ENCODE measurements at places on chromosomes 5 and 9.

DNA sequence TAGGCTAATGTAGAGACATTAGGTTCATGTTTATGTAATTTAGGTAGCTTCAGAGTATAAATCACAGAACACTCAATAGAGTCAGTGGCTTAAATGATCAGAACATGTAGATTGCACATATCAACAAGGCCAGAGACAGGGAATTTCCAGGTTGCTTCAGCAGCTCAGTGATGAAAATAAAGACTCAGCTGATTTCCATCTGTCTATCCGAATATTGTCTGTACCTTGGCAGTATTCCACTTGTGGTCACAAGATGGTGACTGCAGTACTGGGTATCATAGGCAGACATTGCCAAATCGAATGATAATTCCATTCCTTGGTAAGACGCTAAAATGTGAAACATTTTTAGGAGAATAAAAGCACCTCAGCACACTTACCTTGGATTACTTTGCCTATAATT, 702.2 kb downstream of the MAT2B start:
- no peak for DNase-seq

DNA sequence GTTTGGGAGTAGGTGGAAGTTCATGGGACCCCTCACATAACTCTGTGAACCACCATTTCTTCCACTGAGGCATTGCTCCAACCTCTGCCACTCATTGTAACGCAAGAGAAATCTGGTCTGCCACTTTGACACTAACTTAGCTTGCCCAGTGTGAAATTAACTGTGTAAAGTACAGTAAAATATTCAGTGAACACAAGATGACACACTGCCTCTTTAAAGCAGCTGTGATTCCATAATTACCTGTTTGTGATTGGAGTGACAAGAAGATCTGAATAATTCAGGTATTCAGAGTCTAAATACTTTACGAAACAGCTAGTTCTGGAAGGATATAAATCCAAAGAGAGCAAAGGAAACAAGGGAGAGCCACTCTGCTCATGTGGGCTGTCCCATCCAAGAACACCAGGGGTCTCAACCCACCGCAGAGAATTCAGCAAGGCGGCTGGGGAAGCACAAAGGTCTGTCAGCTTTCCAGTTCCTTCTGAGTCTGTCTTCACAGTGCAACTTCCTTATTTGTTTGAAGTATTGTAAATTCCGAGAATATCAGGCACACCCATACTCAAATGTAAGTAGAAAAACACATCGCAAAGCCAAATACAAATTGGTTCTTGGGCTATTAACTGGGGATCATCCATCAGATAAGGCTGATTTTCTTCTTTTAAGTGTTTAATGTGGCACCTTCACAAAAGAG, 86.9 kb downstream of the GNAQ start:
- no peak for DNase-seq

DNA sequence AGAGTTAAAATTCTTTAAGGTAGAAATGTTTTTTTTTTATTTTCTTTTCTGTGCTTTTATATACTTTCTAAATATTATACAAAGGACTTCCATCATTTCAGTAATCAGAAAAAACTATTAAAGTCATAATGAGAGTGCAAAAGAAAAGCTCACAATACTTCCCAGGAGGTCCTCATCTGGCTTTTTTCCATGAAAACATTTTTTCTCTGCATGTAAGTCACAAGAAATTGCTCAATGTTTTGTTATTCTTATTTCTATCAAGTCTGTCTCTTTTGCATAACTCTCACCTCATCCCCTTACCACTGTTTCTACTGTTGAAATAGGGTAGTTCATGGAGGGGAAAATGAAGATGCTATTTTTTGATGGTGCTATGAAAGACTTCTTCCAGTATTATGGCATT, 375.0 kb downstream of the TMEM232 start:
- DNase-seq: no peak

DNA sequence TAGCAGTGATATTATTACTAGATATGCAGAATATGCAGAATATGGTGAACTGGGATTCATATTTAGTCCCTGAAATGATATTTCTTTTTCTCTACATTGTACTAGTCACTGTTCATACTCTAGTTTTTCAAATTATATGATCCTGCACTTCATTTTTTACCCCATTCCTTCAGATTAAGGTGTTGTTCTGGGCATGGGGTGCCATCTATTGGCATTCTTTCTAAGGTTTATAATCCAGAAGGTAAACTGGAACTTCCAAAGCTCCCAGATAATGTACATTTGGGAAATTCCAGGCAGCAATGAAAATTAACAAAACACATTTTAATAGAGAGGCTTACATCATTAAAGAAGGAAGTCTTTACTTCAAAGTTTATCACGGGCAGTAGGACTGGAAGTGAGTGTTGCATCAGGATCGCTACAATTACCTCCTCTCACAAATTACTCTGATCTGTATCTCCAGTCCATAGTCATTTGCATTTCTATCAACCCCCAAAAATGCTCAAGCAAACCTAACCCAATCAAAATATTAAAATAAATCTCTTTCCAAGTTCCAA, 12.5 kb downstream of the RFX3 start:
- DNase-seq: no peak

DNA sequence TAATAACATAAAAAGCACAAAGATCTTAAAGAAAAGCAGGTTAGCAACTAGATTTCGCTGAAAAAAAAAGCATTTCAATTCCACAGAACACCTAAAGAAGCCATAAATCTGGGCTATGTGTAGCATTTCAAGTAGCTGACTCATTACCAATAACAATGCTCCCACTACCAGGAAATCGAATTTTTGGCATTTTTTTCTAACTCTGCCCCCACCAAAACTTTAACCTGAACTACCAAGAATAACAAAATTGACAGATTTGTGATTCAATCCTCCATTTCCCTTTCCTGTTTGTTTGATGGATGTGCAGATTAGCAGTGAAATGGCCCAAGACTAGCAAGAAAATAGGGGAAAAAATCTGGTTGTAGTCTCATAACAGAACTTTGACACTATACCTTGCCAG, 180.2 kb downstream of the RASEF start:
- no peak for DNase-seq

- DNase-seq: no peak
Observed at GRCh38 chr9:100281676-100282387, 70.9 kb downstream of the TEX10 start.

- DNase-seq: no peak
Observed at GRCh38 chr5:172929371-172929838, 29.8 kb upstream of the RPL26L1 start.

All from spleen (tissue), 13 donors.